ENCODE measurements at places on chromosomes 1 and 21. TPM values are rescaled to one million over a fixed set of nuclear protein-coding genes. Genes with fewer than 3 reads are reported as not detected.

Gene GBP5
- total RNA-seq, result not detected

Gene SERPINC1
- total RNA-seq, result not detected

Gene TMEM61
- 0.39 TPM for total RNA-seq

Gene RGS8
- not detected for total RNA-seq

Gene DAP3
- total RNA-seq, result 111 TPM

Gene HFM1
- total RNA-seq, result not detected

Gene ZNF436
- 6.7 TPM for total RNA-seq

Gene DDI2
- total RNA-seq, result 10.5 TPM

Gene CAPN9
- total RNA-seq, result not detected

Gene THEM5
- total RNA-seq, result not detected

Gene NBPF11
- 5.1 TPM for total RNA-seq

Gene MR1
- 6.4 TPM for total RNA-seq

All from A549 treated with ZK216348 at 1 μM for 4 hours (cell line).